ENCODE measurements at places on chromosomes 4 and X.
A peak's percentile ranks its signal among the peaks of the same experiment; 100 is the strongest.

- peak; percentile 44 for DNase-seq
Observed at GRCh38 chr4:184163813-184164212, 53.9 kb downstream of the ENPP6 start.

DNA sequence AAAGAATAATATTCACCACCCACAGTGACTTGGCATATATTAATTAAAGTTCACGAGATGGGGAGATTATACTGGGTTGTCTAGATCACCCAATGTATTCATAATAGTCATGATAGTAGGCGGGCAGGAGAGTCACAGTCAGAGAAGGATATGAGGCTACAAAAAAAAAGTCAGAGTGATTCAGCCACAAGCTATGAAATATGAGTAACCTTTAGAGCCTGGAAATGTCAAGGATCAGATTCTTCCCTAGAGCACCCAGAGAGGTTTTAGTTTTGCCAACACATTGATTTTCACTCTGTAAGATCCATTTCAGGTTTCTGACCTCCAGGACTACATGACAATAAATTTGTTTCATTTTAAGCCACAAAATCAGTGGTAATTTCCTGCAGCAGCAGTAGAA, 501.9 kb downstream of the GABRG1 start:
- peak; percentile 27 for DNase-seq

GRCh38 chr4:84726356-84726755, 143.4 kb downstream of the CDS1 start:
- DNase-seq: no peak

DNA sequence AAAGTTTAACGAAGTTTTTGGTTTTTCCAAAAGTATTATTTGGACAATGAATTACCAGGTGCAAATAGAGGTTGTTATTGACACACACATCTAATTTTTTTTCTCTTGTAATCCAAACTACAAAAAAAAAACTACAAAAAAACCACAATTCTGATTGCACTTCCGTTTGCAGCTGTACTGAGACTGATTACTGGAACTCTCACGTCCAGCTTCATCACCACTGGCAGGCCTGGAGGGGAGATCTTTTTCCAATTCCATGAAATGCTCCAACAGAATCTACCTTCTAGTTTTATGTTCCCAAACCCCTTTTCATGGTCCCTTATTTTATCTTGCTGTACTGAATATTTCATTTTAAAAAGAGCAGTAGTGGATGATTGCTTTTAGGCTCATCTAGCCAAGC, 1118.3 kb downstream of the C4orf33 start:
- DNase-seq: no peak

DNA sequence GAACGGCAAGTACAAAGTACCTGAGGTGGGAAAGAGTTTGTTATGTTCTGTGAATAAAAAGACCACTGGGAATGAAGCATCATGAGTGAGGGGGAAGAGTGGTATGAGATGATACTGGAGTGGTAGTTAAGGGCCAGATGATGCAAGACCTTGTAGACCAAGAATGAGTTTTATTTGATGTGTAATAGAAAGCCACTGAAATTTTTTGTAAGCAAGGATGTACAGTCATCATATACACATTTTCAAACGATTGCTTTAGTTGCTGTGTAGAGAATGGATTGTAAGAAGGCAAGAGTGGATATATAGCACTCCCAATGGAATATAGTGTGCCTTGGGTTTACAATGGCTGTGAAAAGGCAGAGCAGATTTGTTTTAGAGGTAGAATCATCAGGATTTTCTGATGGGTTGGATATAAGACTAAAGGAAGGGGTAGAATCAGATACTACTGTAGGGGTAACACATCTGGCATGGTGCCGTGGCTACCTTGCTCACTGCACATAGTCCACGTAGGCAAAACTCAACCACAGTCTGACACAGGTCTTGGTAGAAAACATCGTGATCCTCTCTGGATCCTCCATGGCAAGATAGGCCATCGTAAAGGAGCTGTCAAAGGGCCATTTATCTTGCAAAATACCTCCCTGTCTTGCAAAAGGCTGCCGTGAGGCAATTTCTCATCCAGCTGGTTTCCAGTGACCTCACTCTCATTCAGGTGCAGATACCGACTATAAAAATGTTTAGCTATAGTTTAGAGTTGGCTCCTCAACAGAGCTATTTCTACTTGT, 14.9 kb downstream of the TIFA start:
- DNase-seq: peak; percentile 92

GRCh38 chrX:75155827-75156525, at the start of gene ABCB7:
TSS of gene ABCB7 (minus strand) at chrX:75156283. CDS start at chrX:75156272, 11 bp downstream.
- peak; percentile 73 for DNase-seq
